ENCODE measurements at places on chromosomes 5 and 9. TPM values are rescaled to one million over a fixed set of nuclear protein-coding genes. Genes with fewer than 3 reads are reported as not detected.

DNA sequence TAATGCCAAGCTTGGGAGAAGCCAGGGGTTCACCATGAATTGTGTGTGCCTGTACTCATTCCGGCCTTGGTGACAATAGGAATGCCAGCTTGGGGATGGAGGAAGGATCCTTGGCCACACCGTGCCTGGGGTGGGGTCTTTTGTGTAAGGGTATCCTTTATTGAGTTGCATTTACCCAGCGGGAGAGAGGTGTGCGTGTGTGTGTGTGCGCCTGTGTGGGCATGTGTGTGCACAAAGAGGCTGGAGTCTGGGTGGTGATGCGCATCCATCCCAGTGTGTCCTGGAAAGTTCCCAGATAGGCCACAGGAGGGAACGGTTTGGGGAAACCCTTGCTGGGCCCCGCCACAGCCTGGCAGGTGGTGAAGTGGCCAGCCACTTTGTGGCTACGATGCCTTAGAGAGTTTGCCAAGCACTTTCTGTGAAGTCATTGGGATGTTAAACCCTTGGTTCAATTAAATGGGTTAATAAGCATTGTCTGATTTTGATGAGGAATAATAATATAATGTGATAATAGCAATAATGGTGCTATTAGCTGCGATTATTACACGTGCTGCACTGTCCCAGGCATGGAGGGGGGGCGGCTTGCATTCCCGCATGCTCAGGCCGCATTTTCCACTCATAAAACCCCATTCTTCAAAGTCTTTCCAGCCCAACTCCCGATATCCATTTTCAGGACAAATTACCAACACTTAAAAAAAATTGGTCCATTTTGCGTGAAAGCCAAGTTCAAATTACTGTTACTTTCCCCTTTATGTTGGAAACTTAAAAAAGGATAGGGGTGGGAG, 13.7 kb downstream of the PITX1 start:
- H3K4me3 ChIP-seq: no peak overlapping the region
- no peaks in the 10 kb centered on the region for H3K4me1 ChIP-seq
- H3K36me3 ChIP-seq: no peaks in the 10 kb centered on the region
- no peak for DNase-seq
- peaks cover 2% of the 10 kb centered on the region for H3K27me3 ChIP-seq

Gene MARCOL
- total RNA-seq: not detected

Gene ARHGEF39
- total RNA-seq: 21.6 TPM

- H3K27ac ChIP-seq: no peak within 1 kb of the TSS
- H3K4me1 ChIP-seq: no peaks in the 10 kb centered on the region
- no peaks in the 10 kb centered on the region for H3K27me3 ChIP-seq
Measured at GRCh38 chr9:35812025-35812602, at the start of gene SPAG8. Gene SPAG8, minus strand, starts transcription at chr9:35812262. Its CDS starts 115 bp downstream, at chr9:35812147.

DNA sequence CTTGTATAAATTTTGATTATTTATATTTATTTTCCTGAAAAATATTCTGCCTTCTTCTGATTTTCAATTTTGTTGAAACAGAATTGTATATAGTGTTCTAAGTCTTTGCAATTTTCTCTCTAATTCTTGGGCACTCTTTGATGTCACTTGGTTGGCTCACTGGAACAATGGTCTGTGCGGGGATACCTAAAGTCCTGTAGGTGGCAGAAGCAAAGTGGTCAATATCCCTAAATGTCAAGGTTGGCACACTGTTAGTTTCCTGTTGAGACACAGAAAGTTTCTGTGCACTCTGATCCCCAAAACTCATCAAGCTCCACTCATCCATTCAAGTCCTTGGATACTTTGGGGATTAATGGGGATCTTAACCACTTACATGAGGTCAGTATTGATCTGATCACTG, 480.8 kb upstream of the CCNG1 start:
- H3K36me3 ChIP-seq: no peaks in the 10 kb centered on the region
- H3K4me3 ChIP-seq: no peak overlapping the region

Gene STPG3
- total RNA-seq: not detected

DNA sequence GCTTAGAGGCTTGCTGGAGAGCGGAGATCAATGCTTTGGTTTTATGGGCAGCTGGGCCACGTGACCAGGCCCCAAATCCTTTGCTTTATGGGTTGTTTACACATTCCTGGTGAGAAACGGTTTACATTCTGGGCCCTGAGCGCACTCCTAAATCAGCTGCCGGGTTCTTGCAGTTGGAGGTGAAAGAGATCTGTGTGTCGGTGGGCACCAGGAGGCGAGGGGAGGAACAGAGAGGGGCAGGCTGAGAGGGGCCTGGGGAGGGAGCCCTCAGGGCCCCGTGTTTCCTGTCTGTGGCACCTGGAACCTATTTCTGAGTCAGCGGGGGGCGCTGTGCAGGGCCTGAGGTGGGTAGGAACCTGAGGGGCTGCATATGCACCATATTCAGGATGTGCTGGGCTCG, 63.5 kb upstream of the HAND1 start:
- H3K36me3 ChIP-seq: no peaks in the 10 kb centered on the region
- no peaks in the 10 kb centered on the region for H3K27me3 ChIP-seq
- no peak overlapping the region for H3K27ac ChIP-seq
- H3K4me1 ChIP-seq: 0 out of 2 replicates have a peak, but pooled peaks cover 2% of the 10 kb centered on the region
- DNase-seq: peak; percentile 60

DNA sequence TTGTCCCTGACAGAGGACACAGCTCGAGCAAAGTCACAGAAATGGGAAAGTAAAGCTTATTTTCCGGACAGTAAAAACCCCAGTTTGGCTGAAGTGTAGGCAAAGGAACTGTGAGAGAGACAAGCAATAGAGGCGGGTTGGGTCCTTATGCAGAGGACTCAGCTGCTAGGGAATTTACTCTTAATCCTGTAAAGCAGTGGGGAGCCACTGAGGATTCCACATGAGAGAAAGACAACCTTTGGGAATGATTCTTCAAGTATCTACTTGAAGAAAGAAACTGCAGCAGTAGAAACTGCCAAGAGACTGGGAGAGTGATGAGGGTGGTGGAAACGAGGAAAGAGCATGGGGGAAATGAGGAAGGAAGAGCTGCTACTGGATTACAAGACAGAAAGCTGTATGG, 20.2 kb downstream of the ASTN2 start:
- 0 out of 2 replicates have a peak, but pooled peaks cover 1% of the 10 kb centered on the region for H3K4me1 ChIP-seq
- no peak for DNase-seq
- no peak overlapping the region for H3K27ac ChIP-seq
- H3K27me3 ChIP-seq: no peaks in the 10 kb centered on the region
- no peaks in the 10 kb centered on the region for H3K36me3 ChIP-seq

GRCh38 chr9:134181648-134182034, 17.3 kb upstream of the RNU6ATAC start:
- H3K27me3 ChIP-seq: no peaks in the 10 kb centered on the region
- DNase-seq: no peak
- no peak overlapping the region for H3K4me3 ChIP-seq
- no peaks in the 10 kb centered on the region for H3K4me1 ChIP-seq
- H3K27ac ChIP-seq: no peak overlapping the region

- no peak overlapping the region for H3K27ac ChIP-seq
- DNase-seq: peak; percentile 87
- peaks cover 2% of the 10 kb centered on the region for H3K4me1 ChIP-seq
- no peaks in the 10 kb centered on the region for H3K36me3 ChIP-seq
- H3K27me3 ChIP-seq: peaks cover 75% of the 10 kb centered on the region
Measured at GRCh38 chr9:971901-972500, 4.5 kb upstream of the DMRT3 start.

DNA sequence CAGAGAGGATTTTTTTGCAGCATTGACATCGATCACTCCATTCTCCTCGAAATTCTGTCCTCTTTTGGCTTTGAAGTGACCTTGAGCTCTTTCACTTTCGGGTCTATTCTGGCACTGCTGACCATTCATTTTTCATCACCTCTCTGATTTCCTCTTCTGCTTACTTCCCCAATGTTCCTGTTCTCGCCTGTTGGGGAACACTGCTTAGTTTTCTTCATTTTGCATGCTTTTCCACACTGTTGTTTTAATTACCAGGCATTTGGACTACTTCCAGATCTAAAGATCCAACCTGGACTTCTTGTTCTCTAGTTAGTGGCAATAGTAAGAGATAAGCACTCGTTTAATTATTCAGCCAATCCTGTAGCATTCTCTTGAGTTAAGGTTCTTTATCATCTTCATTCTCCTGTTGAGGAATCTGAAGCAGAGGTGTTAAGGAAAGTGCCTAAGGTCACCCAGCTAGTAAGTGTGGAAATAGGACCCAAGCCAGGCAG, 53.4 kb downstream of the MAN2A1 start:
- peak overlapping the region; percentile 14 for H3K27ac ChIP-seq
- peaks cover 8% of the 10 kb centered on the region for H3K36me3 ChIP-seq
- H3K4me1 ChIP-seq: peaks cover 19% of the 10 kb centered on the region
- no peaks in the 10 kb centered on the region for H3K27me3 ChIP-seq

GRCh38 chr9:110763568-110763967, 95.0 kb downstream of the MUSK start:
- H3K27me3 ChIP-seq: no peaks in the 10 kb centered on the region
- no peaks in the 10 kb centered on the region for H3K36me3 ChIP-seq
- no peak overlapping the region for H3K4me3 ChIP-seq
- no peaks in the 10 kb centered on the region for H3K4me1 ChIP-seq
- no peak overlapping the region for H3K27ac ChIP-seq

Gene GRIA1
- total RNA-seq: 0.52 TPM

Gene C5orf46
- not detected for total RNA-seq

Gene BAG1
- 66.4 TPM for total RNA-seq

Data from H9 (cell line).